Activated CD4-positive, alpha-beta T cell treated with anti-CD3 and anti-CD28 coated beads, Interleukin-2, amount 50 U/mL, for 16 hours (primary cell): ENCODE measurements at places on chromosomes 3 and 15.

DNA sequence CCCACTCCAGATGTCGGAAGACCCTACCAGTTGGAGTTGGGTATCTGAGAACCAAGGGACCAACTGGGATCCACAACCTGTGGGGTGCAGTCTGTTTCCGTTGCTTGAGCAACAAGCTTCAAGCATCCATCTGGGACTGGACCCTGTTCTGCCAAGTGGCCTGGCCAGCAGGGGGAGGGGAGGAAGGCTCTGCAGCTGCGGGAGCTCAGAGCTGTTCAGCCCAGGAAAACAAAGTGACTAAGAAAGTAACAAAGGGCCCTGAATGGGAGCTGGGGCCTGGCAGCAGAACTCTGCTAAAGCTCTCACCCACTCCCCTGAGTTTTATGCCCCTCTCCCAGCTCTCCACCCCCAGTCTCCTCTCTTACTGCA lies 2.7 kb downstream of the TYRO3 start:
- DNase-seq: no peak

- DNase-seq: no peak
Measured at GRCh38 chr3:171237009-171237385, 210.5 kb upstream of the SLC2A2 start.

DNA sequence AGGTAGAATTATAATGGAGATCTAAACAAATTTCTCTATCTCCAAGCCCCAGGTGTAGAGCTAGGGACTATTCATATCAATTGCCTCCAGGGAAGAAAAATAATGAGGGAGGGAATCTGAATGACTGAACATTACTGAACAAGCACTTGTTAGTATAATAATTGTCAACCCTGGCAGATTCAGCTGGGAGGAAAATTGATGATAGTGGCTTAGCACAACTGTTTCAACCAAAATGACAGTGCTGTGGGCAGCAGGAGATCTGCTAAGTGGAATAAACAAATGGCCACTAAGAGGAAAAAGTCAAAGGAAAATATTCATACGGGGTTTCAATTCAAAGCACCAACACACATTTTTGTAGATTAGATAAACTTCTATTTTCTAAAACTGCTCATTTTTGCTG lies 294.9 kb upstream of the ZNF385D start:
- no peak for DNase-seq

DNA sequence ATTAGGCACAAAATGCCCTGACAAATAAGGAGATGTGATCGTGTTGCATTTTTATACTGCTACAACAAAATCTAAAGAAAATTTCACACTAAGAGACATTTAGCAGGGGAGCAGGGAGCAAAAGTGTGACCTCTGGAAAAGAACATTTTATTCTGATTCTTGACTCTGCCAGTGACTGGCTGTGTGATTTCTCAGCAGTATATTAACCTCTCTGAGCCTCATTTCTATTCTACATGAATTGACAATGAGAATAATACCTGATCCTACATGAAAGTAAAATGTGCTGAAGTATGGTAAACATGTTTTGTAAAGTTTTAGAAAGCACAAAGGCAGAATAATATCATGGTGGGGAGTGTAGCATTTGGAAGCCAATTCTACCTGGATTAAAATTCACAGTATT lies 273.3 kb downstream of the SLC9A9 start:
- DNase-seq: no peak

GRCh38 chr3:72133329-72134011 lies 348.5 kb upstream of the PROK2 start:
- no peak for DNase-seq

GRCh38 chr3:177035676-177036075 lies 161.6 kb downstream of the TBL1XR1 start:
- no peak for DNase-seq

- DNase-seq: no peak
Measured at GRCh38 chr3:122635789-122636188, 44.9 kb upstream of the PARP14 start.

- DNase-seq: peak; percentile 67
Measured at GRCh38 chr3:33089515-33089914, 7.4 kb downstream of the GLB1 start.

DNA sequence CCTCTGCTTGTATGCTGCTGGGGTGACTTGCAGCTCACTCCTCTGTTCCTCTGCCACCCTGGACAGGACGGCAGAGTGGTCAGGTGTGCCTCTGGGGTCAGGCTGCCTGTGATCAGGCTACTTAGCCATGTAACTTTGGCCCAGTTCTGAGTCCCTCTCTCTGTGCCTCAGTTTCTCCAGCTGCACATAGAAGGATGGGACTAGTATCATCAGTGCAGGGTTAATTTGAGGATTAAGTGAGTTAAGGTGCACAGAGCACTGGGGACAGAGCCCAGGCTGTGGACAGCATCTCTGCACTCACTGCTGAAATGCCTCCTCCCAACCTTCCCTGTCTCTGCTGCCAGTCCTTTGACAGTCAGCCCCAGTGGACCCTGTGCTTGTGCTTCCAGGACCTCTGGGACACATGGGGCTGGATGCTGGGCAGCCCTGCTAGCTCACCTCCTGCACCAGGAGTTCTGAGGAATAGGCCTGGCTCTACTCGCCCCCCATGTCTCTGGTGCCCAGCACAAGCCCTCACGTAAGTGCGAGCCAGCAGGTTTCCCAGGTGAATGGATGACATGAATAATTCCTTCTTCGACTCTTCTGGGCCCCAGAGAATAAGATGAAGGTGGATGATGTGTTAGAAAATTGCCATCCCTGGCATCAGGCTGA lies 19.3 kb upstream of the PRR23E start:
- DNase-seq: no peak
